ENCODE measurements at places on chromosomes 1 and 21.

GRCh38 chr1:169538998-169539871, 47.0 kb downstream of the F5 start:
- no peak for DNase-seq

- DNase-seq: no peak
Observed at GRCh38 chr1:46452931-46453325, 36.7 kb upstream of the DMBX1 start.

- DNase-seq: no peak
Observed at GRCh38 chr21:46221664-46222435, 6.7 kb downstream of the LSS start.

- DNase-seq: no peak
Observed at GRCh38 chr21:23695443-23695842, 1911.8 kb downstream of the MRPL39 start.

DNA sequence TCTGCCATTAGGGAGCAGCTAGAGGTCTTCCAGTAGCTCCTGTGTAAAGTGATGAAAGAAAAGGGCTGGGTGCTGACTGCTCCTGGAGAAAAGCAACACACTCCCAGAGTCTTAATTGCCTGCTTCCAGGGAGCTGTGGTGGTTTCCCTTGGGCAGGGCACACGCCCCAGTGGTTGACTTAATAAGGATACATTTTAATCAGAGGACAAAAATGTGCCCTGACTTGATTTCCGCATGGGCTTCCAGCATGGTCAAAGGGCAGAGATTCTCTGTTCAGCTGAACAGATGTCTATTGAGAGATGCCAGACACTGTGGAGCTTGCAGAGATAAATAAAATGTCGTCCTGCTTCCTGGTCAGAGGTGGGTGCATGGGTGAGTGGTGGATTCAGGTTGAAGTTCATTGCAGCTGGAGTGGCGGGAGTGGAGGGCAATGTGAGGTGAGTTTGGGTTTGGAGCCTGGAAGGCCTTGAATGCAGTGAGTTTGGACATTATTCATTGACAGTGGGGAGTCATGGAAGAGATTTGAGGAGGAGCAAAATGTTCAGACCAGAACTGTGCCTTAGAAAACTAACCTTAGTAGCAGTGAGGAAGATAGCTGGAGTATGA, 16.0 kb downstream of the QSOX1 start:
- no peak for DNase-seq

Data from stimulated activated CD8-positive, alpha-beta memory T cell treated with anti-CD3 and anti-CD28 coated beads, Interleukin-4, amount 100 ng/mL, for 48 hours (primary cell).